SHP77 (cell line): ENCODE measurements at places on chromosomes 1 and 21.

GRCh38 chr1:166432655-166433054 is 265.9 kb upstream of the FAM78B start:
- no peak for DNase-seq

GRCh38 chr1:40044110-40044509 is 3.6 kb downstream of the CAP1 start:
- DNase-seq, result no peak

DNA sequence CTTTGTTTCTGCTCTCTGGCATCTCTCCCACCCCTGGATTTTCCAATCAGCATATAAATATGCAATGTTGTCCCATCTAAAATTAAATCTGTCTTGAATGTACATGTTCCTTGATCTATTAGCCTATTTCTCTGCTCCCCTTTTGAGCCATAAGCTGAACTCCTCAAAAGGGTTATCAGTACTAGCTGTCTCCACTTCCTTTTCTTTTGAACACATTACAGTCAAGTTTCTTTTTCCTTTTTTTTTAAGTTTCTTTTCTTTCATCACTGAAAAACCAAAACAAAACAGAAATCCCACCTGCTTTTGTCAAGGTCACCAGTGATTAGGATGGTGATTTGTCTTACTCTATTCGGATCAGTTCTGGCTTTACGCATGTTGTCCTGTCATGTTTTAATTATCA is 29.3 kb downstream of the XCL2 start:
- DNase-seq, result no peak

GRCh38 chr1:220757441-220757840 is 9.3 kb downstream of the MTARC2 start:
- no peak for DNase-seq

DNA sequence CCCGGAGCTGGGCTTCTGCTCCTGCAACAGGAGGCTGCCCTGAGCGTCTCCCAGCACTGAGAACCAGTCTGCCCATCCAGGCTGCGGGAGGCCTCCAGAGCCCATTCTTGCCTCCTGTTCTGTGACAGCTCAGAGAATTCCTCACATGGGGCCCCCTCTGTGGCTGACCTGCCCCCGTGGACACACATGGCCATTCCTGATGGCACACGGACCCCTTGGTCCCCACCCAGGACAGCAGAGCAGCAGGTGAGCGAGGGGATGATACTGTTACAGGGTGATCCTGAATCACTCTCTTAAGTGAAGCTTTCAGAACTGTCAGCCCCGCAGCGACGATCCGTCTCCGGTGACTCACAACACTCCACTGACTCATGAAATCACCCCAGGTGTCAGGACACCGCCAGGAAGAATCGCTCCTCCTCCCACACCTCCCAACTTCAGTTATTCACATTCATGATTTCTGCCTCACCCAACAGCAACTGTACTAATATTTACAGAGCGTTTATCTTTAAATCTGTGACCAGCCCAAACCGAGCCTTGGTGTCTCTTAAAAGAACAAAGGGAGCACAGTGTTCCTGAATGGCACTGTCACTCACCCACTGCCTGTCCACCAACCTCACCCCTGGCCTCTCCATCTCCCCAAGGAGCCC is 22.5 kb downstream of the CHD5 start:
- DNase-seq, result peak; percentile 66

DNA sequence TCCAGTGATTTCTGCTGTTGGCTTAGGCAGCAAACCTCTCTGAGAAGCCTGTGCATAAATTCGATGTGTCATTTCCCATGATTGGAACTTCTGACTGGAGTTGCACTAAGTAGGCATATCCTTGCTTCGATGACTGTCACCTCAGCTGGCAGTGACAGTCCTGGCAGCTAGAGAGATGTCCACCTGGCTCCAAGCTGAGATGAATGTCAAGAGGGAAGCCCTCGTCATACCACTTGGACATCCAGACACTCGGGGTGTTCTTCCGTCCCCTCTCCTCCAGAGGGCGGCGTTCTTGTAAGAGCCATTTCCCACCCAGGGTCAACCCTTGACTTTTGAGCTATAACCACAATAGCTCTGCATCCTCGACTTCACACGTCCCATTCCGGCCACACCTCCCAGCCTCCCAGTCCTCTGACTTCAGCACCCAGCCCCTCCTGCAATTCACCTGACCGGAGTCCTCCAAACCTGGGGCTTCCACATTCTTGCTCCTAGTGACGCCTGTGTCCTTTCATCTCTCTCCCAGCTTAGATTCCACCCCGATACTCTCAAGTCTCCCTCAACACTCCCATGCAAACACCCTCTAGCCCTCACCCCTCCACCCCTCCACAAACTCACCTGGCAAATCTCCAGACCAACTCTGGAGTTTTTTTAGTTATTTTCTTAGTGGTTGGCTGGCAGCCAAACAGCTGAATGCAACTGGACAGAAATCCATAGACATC is 17.3 kb downstream of the CA6 start:
- peak; percentile 70 for DNase-seq

GRCh38 chr1:245489838-245490237 is 335.1 kb downstream of the KIF26B start:
- no peak for DNase-seq

GRCh38 chr1:46315669-46316403 is 12.3 kb downstream of the UQCRH start:
- DNase-seq, result no peak

- no peak for DNase-seq
These were observed 36.3 kb upstream of the RAP1GAP start for GRCh38 chr1:21705303-21705980.

- peak; percentile 63 for DNase-seq
These were observed 5.2 kb downstream of the ADAMTS4 start for GRCh38 chr1:161193561-161194235.

- no peak for DNase-seq
These were observed 28.6 kb upstream of the PLCH2 start for GRCh38 chr1:2447276-2448097.

- DNase-seq, result no peak
These were observed 17.8 kb upstream of the ARHGEF2 start for GRCh38 chr1:155996166-155996565.

- no peak for DNase-seq
These were observed 149.8 kb upstream of the DUSP10 start for GRCh38 chr1:221891708-221892107.

DNA sequence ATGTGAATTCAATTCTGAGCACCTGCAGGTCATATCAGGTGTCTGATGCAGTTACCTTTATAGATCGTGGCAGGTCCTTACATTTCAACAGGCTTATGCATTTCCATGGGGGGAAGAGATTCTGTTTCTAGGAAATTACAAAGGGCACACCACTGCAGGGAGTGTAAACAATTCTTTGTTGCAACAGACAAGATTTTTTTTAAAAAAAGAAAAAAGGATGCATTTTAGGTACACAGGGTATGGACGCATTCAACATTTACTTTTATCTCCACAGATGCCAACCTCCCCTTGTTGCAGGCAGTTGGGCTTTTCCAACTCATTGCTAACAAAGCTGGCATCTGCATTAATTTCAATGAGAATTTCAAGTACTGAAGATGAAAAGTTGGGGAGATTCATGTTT is 13.5 kb upstream of the TEKT2 start:
- DNase-seq, result no peak
